Vagina (tissue), 2 donors: ENCODE measurements at places on chromosomes 6 and 20. TPM values are rescaled to one million over a fixed set of nuclear protein-coding genes. Genes with fewer than 3 reads are reported as not detected.

GRCh38 chr20:37364927-37365272, 19.0 kb downstream of the SRC start:
- DNase-seq: no peak

DNA sequence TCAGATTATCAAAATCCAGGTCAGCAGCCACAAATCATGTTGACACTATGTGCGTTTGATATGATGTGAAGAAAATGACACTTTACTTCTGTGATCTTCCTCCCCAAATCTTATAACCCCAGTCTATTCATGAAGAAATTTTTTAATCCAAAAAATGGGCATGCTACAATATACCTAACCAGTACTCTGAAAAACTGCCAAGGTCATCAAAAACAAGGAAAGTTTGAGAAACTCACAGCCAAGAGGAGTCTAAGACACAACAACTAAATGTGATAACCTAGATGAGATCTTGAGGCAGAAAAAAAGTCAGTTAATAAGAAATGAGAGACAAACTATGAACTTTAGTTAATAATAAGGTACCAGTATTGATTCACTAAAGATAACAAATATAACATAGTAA, 200.6 kb upstream of the IRAK1BP1 start:
- DNase-seq: no peak

DNA sequence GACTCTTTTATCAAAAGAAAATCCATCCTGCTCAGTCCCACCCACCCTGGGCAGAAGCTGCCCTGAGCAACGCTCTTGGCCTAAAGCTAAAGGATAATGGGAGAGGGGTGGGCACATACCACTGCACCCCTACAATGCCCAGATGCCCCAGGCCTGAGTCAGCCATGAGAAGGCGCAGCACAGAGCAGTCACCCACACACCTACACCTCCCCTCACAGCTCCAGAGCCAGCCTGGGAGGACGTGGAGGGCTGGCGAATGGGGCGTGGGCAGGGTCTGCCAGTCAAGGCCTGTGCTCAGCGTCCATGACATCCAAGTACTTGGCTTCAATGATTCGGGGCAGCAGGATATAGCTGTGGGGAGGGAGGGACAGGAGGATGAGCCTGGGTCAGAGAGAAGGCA, 11.5 kb downstream of the SLC4A11 start:
- no peak for DNase-seq

DNA sequence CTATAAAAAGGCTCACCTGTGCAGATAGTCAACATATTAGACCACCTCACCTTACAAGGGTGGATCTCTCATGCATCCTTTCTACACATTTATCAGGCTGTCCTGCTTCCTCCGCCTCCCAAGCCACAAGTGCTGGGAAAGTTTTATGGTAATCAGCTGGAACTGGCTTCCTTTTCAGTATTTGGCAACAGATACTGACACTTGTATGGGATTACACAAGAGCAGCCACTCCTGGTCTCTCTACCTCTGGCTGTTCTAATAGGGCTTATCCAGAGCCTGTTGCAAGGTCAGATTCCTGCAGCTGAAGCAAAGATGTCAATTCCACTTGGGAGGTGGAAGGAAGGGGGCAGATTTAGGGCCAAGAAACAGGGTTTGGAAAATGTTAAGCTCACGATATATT, 503 bp upstream of the GPLD1 start:
- DNase-seq: no peak

- DNase-seq: no peak
Observed at GRCh38 chr6:62707156-62707555, 421.1 kb upstream of the KHDRBS2 start.

DNA sequence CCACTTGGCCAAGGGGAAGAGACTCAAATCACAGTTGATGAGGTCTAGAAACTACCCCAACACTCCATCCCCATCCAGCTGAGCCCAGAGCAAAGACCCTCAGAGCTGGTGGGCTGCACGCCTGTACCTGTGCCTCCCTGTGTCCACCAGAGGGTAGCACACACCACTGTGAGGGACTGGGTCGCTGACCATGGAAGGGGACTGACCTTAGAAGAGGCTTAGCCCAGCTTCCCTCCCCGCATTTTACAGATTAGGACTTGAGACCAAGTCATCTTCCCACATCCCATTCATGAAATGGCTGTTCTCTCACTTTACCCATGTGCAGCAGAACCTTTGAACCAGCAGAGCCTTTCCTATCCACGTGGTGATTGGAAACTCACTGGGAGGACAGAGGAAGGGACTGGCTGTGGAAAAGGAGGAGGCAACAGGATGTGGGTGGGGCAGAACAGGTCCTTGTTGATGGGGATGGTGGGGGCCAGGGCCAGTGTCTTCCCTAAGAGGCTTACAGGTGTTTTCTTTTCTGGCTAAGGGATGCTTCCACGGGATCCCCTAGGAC, 44.3 kb downstream of the CPXM1 start:
- peak; percentile 89 for DNase-seq

DNA sequence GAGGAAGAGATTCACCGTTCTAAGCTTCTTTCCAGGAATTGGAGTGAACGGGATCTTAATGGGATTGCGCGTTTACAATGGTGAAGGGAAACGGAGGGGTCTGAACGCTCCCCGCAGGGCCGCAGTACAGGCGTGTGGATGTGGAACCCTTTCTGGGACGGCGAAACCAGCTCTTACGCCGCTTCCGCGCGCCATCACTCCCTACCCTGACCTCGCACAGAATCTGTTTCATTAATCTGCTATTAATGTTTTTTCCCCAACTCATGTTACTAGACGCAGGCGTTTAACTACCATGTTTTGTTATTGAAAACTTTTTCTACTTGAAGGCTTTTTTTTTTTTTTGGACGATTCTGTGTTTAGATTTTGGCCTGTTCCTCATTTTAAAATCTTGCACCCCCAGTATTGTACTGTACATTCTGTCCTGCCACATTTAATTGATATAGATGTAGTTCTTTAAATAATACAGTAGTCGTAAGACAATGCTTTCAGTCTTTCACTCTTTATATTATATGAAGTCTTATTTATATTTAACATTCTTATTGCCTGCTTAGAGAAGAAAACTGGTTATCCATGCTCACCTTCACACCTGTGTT, 696 bp upstream of the SUPT3H start:
- DNase-seq: no peak

- no peak for DNase-seq
Observed at GRCh38 chr6:169702840-169703246, 917 bp downstream of the C6orf120 start.

GRCh38 chr20:34083137-34083536, 28.9 kb downstream of the EIF2S2 start:
- no peak for DNase-seq

- DNase-seq: no peak
Observed at GRCh38 chr20:4997222-4997621, 4.1 kb downstream of the SLC23A2 start.

GRCh38 chr20:22464312-22465003, 119.9 kb downstream of the FOXA2 start:
- DNase-seq: no peak

ENPP3 gene
- 2.0 TPM for total RNA-seq

ANGPT4 gene
- 0.98 TPM for total RNA-seq

GNAS-AS1 gene
- not detected for total RNA-seq
